ENCODE measurements at places on chromosomes 11 and 22.

DNA sequence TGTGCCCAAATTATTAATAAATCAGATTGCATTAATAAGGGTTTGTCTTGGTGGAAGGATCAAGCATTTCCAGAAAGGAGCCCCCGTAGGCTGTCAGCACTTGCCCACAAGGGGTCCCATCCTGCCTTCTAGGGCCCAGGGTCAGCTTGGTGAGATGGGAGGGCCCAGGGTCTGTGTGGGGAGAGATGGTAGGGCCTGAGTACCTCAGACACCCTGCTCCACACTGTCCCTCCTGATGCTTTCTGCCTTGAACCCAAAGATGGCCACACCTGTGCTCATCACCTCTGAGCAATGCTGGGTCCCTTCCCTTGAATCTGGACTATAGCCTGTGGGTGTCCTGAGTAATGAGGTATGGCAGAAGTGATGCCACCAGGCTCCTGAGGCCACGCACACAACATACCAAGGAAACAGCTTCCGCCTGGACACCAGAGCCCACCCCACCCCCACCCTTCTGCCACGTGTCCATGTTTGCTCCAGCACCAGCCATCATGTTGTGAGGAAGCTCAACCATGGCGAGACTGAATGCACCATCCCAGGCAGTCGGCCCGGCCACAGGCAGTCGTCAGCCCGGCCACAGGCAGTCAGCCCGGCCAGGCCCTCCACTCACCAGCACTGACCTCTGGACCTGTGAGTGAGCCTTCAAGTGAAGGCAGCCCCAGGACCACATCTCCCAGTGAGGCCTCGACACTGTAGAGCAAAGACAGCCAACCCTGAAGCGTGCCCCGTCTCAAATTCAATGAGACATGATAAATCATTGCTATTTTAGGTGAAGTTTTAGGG is 6.8 kb downstream of the BET1L start:
- no peak for DNase-seq

- no peak for DNase-seq
Measured at GRCh38 chr11:22192289-22192641, 620 bp upstream of the ANO5 start.

DNA sequence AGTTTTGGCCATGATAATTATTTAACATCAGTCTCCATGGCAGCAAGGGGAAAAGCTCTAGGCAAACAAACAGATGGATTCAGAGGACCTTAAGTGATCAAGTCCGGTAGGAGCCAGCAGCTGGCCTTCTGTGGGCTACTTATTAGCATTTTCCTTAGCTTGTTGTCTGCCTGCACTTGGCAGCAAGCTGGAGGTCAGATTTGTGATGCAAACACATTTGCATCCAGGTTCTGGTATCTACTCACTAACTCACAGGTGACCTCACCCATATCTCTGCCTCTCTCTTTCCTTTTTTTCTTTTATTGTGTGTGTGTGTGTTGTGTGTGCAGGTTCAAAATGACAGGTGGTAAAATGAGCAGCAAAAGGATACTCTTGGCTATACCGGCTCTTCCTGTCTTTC is 32.3 kb downstream of the ARHGAP42 start:
- DNase-seq: no peak

DNA sequence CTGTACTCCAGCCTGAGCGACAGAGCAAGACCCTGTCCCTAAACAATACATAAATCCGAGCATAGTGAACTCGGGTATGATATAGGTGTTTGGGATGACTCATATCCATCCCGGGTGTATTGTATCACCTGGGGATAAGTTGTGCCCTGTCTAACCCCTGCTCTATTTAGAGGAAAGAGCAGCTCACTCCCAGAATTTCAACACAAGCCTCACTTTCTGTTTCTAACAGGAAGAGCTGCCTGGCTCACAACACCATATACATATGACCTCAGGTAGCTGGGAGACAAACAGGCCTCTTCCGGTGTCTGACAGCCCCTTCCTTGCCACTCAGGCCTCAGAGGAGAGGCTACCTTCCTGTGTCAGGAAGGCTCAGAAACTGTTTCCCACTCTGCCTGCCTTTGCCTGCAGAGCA is 9.9 kb upstream of the MICALL1 start:
- DNase-seq: peak; percentile 18

DNA sequence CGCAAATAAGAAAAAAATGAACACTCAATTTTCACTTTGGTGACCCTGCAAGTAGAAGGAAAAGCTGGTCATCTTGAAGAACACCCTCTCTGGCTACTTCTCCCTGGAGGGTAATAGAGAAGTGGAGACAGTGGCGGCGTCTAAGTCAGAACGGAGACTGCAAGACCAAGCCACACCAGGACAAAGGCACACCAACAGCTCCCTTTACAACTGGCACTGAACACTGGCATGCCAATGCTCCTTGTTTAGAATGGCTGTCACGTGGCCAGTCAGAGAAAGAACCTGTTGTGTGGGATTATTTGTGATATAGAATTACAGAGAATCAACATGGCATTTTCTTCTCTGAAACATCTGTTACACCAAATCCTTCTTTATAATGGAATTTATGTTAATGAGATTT is 61.3 kb upstream of the YPEL1 start:
- no peak for DNase-seq

DNA sequence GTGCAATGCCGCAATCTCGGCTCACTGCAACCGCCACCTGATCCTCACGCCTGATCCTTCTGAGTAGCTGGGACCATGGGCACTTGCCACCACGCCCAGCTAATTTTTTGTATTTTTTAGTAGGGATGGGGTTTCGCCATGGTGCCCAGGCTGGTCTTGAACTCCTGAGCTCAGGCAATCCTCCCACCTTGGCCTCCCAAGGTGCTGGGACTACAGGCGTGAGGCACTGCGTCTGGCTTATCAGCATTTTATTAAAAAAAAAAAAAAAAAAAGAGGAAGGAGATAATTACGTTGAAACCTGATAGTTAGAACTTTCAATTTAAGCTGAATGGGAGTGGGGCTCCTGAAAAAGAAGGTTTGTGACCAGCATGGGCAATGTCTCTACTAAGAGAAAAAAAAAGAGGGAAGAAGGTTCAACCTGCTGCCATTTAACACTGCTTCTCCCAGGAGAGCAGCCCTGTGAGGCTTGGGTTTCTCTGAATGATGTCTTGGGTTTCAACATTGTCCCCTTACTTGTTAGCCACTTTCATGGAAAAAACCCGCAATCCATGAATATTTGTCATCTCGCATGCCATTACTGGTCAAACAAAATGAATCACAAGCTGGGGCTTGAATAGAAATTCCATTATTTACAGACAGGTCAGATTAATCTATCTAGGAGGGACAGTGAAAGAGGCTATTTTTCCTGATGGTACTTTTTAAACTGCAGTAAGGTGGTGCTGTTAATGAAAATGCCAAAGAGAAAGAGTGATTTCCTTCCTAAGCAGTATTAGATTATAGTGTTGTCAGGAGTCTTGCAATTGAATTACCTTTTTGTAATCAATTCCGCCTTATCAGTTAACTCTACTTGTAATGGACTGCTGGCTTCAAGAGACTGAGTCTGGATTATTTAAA is 72.5 kb downstream of the PACS1 start:
- DNase-seq: no peak

DNA sequence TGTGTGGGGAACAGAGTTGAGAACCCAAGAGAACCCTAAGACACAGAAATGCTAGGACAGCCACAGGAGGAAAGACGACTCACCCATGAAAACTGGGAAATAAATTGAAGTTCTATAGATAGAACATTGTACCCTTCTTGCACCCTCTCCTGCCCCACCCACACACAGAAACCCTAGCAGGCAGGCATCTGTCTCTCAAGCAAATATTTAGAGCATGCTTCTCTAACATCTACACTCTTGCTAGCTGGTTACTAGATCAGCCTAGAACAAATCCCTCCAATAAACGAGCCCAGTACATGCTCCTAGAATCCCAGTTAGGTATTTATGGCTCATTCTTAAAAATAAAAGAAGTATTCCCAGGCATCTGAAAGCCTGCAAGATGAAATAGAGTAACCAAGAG is 32.1 kb upstream of the CLPB start:
- no peak for DNase-seq

DNA sequence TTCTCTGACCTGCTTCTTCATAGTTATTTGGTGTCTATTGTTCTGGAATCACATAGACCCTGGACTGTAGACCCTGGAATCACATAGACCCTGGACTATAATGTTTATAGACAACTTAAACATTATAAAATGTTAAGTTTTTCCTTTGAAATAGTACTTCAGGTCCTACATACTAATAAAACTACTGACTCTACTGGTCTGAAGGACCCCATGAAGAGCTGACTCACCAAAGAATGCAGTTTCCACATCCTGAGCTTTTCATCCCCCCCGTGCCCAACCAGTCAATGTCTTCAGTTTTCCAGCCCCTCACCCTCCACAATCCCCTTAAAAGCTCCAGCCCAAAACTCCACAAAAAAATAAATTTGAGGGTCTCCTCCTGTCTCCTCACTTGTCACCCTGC is 6.6 kb upstream of the PLEKHA7 start:
- DNase-seq: no peak

DNA sequence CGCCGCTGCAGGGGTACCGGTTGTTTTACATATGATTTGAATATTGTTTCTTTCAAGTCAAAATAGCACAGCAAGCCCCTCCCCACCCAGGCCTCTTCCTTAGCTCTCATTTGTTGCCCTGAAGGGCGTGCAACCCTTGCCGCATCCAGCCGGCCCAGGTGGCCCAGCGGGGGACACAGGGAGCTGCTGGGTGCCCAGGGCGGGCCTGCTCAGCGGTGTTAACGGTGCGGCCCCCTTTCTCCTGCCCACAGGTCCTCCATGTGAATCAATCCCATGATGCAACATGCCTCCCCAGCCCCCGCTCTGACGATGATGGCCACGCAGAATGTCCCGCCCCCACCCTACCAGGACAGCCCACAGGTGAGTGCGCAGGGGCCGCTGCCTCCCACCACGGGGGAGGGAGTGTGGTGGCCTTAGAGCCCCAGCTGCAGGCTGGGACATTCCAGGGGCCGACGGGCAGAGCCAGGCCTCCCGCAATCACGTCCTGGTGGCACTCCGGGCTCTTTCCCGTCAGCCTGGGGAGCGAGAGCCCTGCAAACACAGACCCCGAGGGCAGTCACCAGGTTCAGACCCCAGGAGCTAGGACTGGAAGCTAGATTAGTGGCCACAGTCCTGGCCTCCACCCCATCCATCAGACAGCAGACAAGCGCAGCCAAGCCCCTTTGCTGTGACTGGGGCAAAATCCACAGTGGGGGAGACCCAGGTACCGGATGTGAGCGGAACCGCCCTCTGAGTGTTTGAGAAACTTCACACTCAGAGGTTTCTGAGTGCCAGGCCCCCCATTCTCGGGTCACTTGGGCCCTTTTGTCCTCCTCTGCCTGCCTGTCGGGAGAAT is 144.8 kb downstream of the FEZ1 start:
- DNase-seq: no peak

DNA sequence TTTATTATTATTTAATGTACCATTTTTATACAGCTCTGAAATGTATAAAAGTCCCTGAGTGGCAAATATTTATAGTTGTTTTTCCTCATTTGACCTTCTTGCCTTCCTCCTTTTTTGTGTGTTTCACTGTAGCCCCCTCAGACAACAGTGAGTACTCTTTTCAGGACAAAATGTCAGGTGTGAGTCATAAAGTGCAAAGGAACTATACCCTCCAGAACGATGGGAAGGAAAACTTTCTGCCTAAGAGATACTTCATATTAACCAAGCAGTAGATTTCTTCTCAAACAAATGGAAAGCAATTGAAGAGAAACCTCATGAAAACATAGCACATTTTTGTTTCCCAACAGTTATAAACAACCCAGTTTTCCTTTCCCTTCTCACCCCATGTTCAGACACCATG is 16.1 kb upstream of the MS4A7 start:
- DNase-seq: no peak

- DNase-seq: no peak
Measured at GRCh38 chr22:42353883-42354727, 78.1 kb downstream of the NFAM1 start.

DNA sequence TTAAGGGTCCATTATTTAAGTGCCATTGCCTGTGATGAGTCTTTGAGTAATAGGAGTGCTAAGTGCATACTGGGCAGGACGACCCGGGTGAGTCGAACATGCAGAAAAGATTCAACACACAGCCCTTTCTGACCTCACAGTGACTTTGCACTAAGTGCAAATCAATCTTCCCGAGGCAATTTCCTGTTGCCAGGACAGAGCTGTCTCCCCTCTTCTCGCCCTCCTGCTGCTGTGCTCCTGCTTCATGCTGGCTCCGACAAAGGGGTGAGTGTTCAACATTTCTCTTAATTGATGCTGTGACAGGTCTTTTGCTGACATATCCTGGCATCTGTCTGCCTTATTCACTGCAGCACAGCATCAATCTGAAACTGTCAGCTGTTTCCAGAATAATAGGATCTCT is 42.0 kb downstream of the MCHR1 start:
- DNase-seq: no peak

DNA sequence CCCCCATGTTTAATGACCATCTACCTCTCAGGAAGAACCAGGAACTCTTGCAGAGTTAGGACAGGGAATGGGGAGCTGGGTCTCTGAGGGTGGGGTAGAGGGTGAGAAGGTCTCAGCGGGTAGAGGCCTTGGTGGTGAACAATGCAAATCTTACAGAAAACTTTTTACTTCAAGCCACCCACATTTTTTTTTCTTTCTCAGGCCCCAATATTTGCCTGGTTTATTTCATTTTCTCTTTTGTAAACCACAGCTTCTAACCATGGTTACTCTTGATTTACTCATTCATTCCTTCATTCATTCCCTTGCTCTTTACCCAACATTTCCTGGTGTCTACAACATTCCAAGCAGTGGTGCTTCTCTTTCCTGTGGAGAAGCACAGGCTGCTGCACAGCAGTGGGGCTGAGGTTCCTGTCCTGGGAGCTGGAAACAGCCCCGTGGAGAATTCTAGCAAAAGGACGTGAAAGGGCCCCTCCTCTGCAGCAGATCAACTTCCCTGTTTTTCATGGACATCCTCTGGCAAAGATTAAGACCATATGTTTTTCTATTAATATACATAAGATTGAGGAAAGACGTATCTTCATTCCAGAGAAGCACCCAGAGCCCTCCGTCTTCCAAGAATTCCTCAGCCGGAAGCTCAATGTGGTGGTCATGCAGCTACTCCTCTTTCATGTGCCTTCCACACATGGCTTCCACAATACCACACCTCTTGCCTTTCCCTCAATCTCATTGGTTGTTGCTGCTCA is 224.4 kb upstream of the SESN3 start:
- no peak for DNase-seq

DNA sequence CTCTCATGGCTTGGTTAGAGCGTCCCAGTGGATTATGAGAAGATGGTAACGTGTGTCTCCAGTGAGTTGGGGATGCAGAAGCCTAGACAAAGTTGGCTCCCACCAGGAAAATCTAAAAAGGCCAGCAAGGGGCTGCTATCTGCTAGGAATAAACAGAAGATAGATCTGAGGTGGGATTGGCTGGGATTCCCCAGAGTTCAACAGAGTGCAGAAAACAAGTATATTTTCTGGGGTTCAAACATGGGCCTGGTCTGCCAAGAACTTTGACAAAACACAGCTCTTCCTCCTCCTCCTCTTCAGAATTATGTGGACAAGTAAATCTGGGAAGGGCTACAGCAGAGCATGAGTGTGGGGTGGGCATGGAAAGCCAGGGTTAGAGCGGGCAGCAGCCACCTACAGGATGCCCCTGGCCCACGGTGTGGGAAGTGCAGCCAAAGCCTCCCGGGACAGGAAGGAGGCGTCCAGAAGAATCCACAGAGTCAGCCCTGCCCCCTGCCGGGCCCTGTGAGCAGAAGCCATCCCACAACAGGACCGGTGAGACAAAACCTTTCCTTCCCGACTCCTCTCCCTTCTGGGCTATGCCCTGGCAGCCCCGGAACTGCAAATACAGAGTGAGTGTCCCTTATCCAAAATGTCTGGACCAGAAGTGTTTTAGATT is 67.1 kb downstream of the CD82 start:
- no peak for DNase-seq
